ENCODE measurements at places on chromosomes 16 and 17.

DNA sequence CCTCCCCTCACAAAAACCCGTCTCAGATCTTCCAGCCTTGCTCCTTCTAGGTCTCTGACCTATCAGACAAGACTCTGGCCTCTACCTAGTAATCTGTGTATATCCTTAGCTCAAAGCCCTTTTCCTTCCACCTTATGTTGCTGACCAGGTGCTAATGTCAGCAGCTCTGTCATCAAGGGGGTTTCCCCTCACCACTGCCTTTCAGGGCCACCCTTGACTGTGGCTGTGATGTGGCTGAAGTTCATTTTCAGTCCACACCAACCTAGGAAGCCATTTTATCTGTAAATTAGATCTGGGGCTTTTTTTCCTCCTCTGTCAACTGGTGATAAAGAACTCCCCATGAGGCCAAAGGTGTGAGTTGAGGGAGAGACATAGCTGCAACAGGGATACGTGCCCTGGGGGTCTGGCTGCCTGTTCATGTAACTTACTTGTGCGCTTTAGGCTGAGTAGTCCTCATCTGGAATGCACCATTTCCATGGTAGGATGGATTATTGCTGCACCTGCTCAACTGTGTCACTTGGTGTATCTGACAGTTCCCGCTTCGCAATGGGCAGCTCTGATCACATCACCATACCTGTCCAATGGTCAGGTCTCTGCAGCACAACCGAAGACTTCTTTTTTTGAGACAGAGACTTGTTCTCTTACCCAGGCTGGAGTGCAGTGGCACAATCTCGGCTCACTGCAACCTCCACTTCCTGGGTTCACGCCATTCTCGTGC is 14.7 kb upstream of the RUNDC3A start:
- DNase-seq, result no peak

- no peak for DNase-seq
These were observed 18.7 kb downstream of the CMTM4 start for GRCh38 chr16:66677836-66678235.

DNA sequence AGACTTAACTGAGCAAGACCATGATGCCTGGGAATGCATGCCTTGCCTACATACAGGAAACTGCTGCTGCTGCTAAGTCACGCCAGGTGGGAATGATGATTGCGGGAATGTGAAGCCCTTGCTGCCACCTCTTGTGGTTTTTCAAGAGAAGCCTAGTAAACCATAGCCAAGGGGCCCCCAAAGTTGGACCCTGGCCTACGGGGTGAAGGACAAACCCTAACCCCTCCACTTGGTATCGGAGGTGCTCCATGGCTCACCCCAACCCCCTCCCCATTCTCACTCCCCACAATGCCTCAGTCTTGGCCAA is 233.9 kb downstream of the ZNF423 start:
- DNase-seq, result no peak

DNA sequence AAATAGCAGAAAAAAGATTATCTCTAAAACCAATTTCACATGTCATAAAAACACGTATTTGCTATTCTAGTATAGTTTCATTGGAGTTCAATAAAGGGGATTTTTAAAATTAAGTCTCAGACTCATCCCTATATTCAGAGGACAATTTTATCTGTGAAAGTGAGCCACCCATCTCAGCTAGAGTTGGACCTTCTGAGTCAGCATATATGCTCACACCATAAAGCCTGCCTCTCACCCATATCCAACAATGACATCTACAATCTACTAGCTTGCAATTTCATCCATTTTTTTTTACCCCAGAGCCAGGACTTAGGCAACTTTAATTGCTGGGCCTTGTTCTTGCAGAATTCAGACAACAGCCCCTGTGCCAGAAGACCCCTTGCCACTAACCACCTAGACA is 165.3 kb upstream of the DYNLRB2 start:
- no peak for DNase-seq

DNA sequence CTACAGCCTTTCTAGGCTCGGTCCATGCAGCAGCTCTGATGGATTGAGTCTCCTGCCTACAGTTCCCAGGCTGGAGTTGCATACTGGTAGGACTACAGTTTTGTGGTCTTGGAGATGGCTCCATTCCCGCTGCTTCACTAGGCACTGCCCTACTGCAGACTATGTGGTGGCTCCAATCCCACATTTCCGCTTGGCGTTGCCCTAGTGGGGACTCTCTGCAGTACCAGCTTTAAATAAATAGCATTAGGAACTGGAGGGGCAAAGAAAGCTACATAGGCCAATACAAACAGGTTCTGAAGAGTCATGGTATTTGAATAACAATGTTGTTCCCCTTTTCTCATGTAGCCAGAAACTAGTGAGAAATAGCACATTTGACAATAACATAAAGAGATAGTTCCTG is 5.4 kb upstream of the GOSR2 start:
- DNase-seq, result no peak

DNA sequence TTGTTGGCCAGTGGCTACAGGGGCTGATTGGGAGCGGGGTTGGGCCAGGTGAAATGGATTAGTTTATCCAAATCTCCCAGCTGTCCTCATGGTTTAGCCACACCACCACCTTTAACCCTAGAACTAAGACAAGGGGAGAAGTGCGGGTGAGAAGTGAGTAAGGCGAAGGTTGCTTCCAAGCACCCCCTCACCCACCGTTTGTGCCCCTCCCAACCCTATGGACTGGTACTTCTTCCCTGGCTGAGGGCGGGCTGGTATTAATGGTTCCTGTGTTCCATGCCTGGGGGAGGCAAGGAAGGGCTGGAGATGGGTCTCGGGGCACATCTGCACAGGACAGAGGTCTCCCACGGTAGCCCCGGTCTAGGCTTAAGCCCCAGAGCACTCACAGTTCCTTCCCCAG is 25.1 kb downstream of the NT5M start:
- DNase-seq, result no peak

DNA sequence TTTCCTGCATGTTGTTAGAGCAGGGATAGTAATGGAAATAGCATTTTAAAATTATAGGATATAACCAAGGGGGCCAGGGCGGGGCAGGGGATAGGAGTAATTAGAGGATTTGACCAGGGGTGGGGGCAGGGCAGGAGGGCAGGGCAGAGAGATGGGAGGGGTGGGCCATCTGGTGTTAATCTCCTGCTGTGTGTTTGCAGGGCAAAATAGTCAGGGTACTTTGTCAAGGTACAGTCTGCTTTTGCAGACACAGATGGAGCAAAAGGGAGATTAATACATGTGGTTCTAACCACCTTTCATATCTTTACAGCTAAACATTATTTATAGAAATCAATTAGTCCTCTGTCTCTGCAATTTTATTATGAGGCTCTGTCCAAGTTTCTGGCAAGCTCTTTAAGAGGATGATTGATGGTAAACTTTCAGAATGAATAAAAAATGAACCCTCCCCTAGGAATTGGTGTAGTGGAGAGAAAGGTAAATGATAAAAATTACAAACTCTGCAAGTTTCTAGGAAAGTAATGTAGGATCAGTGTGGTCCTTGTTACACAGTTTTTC is 6.6 kb downstream of the ANKFN1 start:
- no peak for DNase-seq

DNA sequence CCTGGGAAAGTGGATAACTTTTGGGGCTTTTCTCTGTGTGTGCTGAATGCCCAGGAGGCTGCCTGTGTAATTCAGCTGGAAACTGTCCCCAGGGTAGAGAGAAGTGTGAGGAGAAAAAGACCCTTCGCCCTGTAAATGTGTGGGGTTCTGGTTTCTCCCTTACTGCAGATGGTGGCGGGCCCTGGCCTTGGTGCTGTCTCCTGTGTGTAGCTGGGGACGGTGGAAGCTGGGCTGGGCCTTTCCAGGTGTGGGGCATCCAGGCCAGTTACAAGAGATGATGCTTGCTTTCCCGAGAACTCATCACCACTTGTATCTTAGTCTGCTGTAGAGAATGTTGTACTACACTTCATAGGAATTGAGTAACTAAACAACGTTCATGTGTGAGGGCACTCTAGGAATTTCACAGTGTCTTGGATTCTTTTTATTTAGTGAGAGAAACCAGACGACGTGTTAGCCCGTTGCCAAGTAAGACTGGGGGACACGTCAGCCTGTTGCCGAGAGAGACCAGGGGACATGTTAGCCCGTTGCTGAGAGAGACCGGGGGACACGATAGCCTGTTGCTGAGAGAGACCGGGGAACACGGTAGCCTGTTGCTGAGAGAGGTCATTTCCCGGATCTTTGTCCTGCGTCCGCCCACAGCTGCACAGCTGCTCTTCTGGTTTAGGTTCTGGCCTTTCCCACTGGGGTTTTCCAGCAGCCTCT is 43.1 kb downstream of the TBCD start:
- no peak for DNase-seq

- DNase-seq, result no peak
These were observed 9.0 kb downstream of the ZNF23 start for GRCh38 chr16:71453036-71453435.

GRCh38 chr16:11398851-11399250 is 53.6 kb downstream of the RMI2 start:
- DNase-seq, result no peak

DNA sequence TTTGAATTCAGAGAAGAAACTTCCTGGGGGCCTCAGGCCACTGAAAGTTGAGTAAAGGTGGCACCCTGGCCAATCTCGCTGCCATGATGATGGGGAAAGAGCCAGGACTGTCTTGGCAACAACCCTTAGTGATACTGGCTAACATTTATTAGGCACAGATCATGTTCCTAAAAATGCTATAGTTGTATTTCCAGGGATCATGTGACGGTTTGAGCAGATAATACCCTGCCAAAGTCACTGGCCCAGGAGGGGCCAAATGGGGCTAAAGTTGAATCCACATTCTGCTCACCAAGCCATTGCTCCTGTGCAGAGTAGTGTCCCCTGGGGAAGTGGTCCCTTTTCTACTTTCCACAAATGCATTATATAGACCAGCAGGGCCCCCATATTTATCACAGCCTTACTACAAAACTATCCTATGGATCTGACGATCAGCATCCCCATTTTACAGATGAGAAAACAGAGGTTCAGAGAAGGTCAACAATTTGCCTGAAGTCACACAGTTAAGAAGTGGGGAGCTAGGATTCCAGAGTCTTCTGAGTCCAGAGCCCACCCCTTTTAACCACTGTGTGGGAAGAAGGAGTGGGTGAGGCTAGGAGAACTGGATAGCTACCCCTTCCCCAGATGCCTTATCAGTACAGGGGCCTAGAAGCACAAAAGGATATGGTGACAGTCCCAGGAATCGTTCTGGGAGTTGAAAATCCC is 300.0 kb upstream of the IRX3 start:
- no peak for DNase-seq

DNA sequence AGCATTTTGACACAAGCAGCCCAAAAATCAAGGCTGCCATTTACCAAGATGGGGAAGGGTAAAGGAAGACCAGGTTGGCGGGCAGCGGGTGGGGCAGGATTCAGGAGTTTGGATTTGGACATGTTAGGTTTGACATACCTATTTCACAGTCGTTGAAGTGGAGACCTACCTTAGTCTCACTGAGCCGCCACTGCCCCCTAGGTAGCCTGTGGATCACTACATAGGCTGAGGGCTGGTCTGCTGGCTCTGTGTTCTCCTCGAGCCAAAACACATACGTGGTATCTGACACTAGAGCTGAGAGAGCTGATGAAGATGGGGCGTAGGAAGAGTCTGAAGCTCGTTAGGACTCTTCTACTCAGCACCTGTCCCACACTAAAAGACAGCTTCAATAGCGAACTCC is 115.1 kb downstream of the HIC1 start:
- DNase-seq, result no peak

DNA sequence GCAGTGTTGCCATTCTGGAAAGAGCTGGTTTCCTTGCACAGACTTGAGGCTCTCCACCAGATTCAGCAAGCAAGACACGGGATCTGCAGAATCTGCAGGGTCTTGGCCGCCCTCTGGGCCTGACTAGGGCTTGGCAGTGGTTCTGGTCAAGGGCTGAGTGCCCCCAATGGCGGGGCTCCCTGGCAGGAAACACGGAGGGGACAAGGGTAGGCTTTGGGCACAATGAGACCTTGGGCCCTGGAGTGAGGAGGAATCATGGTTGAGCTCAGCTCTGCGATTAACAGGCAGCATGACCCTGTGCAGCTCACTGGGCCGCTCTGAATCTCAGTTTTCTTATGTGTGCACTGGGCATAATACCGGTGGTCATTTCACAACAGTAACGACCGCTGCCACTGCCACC is 249.9 kb downstream of the GSG1L start:
- DNase-seq, result no peak

DNA sequence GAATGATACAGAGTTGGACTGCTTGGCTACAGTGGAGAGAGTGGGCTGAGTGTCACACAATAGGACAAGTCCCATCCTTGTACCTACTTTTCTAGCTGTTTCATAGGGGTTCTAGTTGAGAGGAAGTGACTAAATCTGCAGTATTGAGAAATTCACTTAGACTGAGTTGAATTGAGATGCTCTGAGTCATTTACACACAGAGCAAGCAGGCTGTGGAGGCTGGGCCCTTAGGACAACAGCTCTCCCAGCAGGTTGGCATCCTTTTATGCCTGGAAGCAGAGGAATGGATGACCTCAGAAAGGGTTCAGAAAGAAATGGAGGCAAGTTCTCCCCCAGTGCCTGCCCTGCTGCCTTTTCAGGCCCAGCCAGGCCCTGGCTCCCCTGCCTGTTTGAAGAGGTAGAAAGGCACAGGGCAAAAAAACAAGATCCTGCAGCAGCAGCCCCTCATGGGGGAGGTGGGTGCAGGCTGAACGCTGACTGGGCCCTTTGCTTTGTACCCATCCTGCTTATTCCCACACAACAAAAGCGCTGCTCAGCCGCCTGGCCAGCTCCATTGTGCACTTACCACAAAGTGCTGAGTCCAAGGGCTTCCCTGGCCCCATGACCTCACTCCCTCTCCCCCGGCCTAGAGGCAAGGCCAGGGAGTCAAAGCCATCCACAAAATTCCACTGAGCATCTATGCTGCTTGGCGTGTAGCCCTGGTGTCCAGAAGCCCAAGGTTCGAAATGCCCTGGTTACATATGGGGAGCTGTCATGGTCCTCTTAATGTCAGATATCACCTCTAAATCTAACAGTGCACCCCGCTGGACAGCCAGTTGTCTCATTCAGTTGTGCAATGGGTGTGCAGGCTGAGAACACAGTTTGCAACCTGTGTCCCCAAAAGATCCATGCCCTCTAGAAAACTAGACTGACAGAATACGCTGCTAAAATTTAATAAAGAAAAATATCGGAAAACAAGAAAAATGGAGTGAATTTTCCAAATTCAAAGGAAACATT is 5.4 kb upstream of the CRYBA1 start:
- peak; percentile 6 for DNase-seq

DNA sequence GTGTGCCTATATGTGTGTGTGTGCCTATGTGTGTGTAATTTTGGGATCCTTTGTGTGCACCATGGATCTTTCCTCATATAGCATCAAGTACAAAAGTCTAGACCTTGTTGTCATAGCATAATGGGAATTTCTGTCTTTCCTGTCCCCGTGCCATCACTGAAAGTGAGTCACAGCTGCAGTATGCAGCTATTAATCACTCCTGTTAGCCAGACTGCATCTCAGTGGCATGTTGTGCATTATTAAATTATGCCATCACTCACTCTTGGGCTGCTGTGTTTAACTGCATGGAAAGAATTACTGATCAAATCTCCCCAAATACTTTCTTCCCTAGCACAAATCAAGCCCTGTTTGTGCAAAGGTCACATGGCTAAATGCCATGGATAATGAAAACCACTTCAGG is 92.4 kb downstream of the CBLN1 start:
- DNase-seq, result no peak

- DNase-seq, result peak; percentile 57
These were observed 1.0 kb upstream of the KCNJ2 start for GRCh38 chr17:70168044-70168976.

Data from nephron progenitor cell (in vitro differentiated cells).